Activated CD4-positive, alpha-beta T cell treated with anti-CD3 and anti-CD28 coated beads, Interleukin-2, amount 10 ng/mL, durations not matched to agents 24 days and 14 days (primary cell): ENCODE measurements at places on chromosomes 4 and X. TPM values are rescaled to one million over a fixed set of nuclear protein-coding genes. Genes with fewer than 3 reads are reported as not detected.

- H3K4me3 ChIP-seq, result peak overlapping the region; percentile 37
- H3K4me1 ChIP-seq, result peaks cover 11% of the 10 kb centered on the region
- H3K36me3 ChIP-seq, result no peaks in the 10 kb centered on the region
- no peak overlapping the region for H3K27ac ChIP-seq
- H3K27me3 ChIP-seq, result peaks cover 72% of the 10 kb centered on the region
- DNase-seq, result no peak
Measured at GRCh38 chr4:76690011-76690905, 207.7 kb downstream of the SOWAHB start.

DNA sequence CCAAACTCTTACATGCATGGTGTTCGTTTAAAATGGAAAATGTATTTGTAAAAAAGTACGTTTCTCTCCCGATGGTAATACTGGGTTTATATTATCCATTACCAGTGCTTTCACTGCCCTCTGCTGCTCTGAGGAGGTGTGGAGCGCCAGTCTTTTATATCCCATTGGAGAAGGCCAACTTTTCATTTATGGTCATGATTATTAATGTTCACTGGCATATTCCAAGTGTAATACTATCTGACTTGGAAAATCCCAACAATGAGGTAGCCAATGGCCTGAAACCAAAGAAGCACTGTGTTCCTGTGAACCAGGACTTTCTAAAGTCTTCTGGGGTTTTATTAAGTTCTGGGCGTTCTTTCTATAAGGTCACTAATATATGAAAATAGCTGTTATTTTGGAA, 80.7 kb downstream of the SYNPO2 start:
- H3K27me3 ChIP-seq, result peaks cover 2% of the 10 kb centered on the region
- peaks cover 11% of the 10 kb centered on the region for H3K4me1 ChIP-seq
- no peak overlapping the region for H3K27ac ChIP-seq
- no peaks in the 10 kb centered on the region for H3K36me3 ChIP-seq

DNA sequence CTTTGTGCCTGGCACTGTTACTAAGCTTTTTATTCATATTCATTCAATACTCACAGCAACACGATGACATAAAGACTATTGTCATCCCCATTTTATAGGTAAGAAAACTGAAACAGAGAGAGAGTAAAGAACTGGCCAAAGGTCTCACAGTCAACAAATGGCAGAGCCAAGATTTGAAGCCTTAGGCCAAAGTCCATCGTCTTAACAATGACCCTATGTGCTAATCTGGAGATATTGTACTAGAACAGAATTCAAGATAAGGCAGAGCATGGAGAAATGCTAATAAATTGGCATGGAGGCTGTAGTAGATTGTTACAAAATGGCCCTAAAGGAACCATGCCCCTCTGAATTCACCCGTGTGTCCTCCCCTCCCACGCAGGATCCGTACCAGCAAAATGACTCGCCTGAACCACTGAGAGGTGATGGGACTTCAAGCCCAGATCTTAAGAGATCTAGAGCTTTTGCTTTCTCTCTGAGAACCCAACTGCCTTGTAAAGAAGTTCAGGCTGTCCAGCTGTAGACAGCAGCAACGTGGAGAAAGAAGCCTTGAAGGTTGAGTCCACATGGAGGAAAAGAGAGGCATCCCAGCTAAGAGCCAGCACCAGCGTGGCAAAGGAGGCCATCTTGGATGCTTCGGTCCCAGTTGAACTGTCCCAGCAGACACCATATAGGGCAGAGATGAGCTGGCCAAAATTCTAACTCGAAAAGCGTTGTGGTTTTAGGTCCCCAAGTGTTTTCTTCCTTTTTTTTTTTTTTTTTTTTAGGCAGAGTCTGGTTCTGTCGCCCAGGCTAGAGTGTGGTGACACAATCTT, 52.8 kb upstream of the RBM47 start:
- H3K27me3 ChIP-seq, result no peaks in the 10 kb centered on the region
- peaks cover 2% of the 10 kb centered on the region for H3K36me3 ChIP-seq
- peak overlapping the region; percentile 91 for H3K27ac ChIP-seq
- peak overlapping the region; percentile 40 for H3K4me3 ChIP-seq

- no peak for DNase-seq
- no peaks in the 10 kb centered on the region for H3K4me1 ChIP-seq
- no peaks in the 10 kb centered on the region for H3K36me3 ChIP-seq
- H3K27me3 ChIP-seq, result no peaks in the 10 kb centered on the region
Measured at GRCh38 chrX:139560221-139560620, 29.7 kb downstream of the F9 start.

- H3K4me1 ChIP-seq, result no peaks in the 10 kb centered on the region
- no peaks in the 10 kb centered on the region for H3K36me3 ChIP-seq
- H3K4me3 ChIP-seq, result no peak overlapping the region
- H3K27ac ChIP-seq, result no peak overlapping the region
- no peaks in the 10 kb centered on the region for H3K27me3 ChIP-seq
- DNase-seq, result no peak
Measured at GRCh38 chrX:63961964-63962363, 176.9 kb upstream of the ARHGEF9 start.

GRCh38 chrX:127702527-127702926, 349.7 kb downstream of the ACTRT1 start:
- H3K27me3 ChIP-seq, result no peaks in the 10 kb centered on the region
- DNase-seq, result no peak
- H3K27ac ChIP-seq, result no peak overlapping the region

DNA sequence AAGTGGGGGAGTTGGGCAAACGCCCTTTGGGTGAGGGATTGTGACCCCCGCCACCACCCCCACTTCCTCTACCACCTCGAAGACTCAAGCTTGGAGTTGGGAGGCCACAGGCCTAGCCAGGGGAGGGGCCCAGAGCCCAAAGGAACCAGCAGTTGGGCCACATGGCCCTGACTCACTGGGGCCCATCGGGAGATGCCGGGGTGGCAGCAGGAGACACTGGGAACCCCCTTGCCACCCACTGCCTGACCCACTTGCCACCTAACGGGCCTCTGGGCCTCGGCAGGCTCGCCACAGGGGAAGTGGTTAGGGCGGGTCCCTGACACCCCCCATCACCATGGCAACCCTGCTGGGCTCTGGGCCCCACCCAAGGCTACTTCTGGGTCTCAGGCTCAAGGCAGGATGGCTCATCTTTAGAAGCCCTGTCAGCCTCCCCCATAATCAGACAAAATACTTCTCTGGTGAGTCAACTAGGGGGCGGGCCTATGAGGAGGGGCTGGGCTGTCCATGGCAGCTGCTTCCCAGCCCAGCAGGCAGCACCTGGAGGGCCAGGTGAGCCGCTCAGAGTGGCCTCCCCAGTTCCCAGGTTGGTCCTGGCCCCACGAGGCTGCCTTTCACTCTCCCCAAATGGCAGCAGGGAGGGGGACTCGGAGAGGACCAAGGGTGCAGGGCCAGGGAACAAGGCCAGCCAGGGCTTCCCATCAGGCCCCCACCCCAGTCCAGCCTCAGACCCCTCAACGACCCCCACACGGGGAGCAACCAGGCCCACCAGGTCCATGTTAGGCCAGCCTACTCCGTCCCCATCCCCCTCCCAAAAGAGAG, 5.6 kb downstream of the FLNA start:
- H3K27me3 ChIP-seq, result no peaks in the 10 kb centered on the region
- peak overlapping the region; percentile 93 for H3K27ac ChIP-seq
- H3K4me1 ChIP-seq, result peaks cover 14% of the 10 kb centered on the region

- DNase-seq, result peak; percentile 90
- H3K36me3 ChIP-seq, result no peaks in the 10 kb centered on the region
- H3K4me1 ChIP-seq, result peaks cover 5% of the 10 kb centered on the region
Measured at GRCh38 chr4:155758481-155759371, at the start of gene GUCY1B1. GUCY1B1 (plus strand) TSS chr4:155759021; CDS start chr4:155759141, 120 bp downstream.

DNA sequence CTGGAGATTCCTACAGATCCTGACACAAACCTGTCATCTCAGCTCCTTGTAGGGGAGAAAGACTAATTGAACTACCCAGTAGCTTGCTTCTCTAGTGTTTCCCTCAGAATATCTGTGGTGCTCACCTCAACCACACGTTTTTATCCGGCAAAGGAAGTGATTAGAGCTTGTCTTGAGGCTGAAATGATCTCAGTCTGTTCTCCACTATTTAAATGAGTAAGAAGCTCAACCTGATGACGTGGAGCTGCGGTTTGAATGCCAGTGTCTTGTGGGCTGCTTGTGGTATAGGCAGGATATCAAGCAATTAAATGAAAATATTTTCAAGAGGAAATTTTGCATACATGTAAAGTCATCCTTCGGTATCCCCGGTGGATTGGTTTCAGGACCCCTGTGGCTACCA, 270.2 kb downstream of the TLL1 start:
- H3K4me1 ChIP-seq, result no peaks in the 10 kb centered on the region
- H3K4me3 ChIP-seq, result no peak overlapping the region
- no peaks in the 10 kb centered on the region for H3K36me3 ChIP-seq
- H3K27ac ChIP-seq, result no peak overlapping the region

DNA sequence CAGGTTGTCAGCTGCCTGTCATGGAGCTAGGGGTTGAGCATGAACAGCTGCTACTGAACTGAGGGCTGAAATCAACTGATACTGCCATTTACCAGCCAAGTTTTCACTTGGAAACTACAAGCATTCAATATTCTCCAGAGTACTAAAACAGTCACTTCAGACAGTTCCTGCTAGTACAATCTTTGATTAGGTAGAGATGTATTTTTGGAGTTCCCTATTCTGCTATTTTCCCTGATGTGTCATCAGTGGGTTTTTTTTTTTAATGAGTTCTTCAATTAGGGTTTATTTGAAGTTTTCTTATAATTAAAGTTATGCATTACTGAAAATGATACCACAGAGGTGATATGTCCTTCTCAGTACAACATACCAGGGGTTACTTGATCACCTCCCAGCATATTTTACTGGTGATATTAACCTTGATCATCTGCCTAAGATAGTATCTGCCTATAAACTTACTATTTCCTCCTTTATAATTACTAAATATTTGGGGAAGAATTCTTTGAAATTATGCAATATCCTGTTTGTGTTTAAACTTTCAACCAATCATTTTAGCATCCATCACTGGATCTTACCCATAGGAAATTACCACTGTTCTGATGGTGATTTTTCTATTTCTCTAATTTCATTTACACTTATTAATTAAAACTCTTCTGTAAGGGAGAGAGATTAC, 13.6 kb downstream of the PDCL2 start:
- H3K4me3 ChIP-seq, result no peak overlapping the region
- peaks cover 3% of the 10 kb centered on the region for H3K27me3 ChIP-seq
- DNase-seq, result no peak
- peaks cover 2% of the 10 kb centered on the region for H3K36me3 ChIP-seq
- H3K4me1 ChIP-seq, result no peaks in the 10 kb centered on the region

GRCh38 chr4:159655547-159655946, 552.7 kb downstream of the RAPGEF2 start:
- H3K4me1 ChIP-seq, result no peaks in the 10 kb centered on the region
- DNase-seq, result no peak
- no peak overlapping the region for H3K4me3 ChIP-seq
- no peaks in the 10 kb centered on the region for H3K36me3 ChIP-seq
- no peak overlapping the region for H3K27ac ChIP-seq

DNA sequence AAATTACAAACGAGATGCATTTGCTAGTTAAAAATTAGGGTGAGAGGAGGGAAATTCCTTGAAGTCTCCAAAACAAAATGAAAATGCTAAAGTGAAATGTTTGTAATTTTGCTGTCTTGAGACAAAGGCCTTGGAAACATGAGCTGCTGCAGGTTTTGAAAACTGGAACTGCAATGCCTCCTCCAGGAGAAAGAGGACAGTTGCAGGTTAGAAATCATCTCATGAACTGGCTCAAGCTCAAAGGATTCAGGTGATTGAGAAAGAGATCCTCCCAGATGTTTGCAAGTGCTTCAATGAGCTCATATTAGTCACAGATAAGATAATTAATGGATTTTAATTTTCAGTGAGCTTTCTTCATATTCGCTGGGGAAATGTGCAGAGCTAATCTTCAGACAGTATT, 32.4 kb downstream of the SMPX start:
- no peak overlapping the region for H3K27ac ChIP-seq
- no peaks in the 10 kb centered on the region for H3K4me1 ChIP-seq
- no peaks in the 10 kb centered on the region for H3K36me3 ChIP-seq
- H3K27me3 ChIP-seq, result peaks cover 4% of the 10 kb centered on the region

DNA sequence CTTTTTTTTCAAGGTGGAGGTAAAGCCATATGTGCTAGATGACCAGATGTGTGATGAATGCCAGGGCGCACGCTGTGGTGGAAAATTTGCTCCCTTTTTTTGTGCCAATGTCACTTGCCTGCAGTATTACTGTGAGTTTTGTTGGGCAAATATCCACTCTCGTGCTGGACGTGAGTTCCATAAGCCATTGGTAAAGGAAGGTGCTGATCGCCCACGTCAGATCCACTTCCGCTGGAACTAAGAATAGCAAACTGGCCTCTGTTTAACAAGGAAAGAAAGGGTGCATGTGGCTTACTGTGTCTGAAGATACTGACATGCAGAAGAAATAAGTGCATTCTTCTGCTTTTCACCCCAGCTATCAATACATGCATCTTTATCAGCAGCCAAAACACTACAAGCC, 63.9 kb downstream of the CPEB2 start:
- no peak overlapping the region for H3K4me3 ChIP-seq
- no peaks in the 10 kb centered on the region for H3K27me3 ChIP-seq
- H3K36me3 ChIP-seq, result peaks cover 32% of the 10 kb centered on the region
- no peaks in the 10 kb centered on the region for H3K4me1 ChIP-seq

GRCh38 chr4:140103676-140104075, 50.3 kb downstream of the MAML3 start:
- peak overlapping the region; percentile 79 for H3K27ac ChIP-seq
- H3K27me3 ChIP-seq, result peaks cover 17% of the 10 kb centered on the region
- H3K4me1 ChIP-seq, result peaks cover 51% of the 10 kb centered on the region

- H3K4me1 ChIP-seq, result peaks cover 6% of the 10 kb centered on the region
- H3K36me3 ChIP-seq, result no peaks in the 10 kb centered on the region
- DNase-seq, result no peak
- H3K4me3 ChIP-seq, result no peak overlapping the region
Measured at GRCh38 chr4:7170012-7170411, 22.3 kb upstream of the SORCS2 start.

GRCh38 chr4:127732623-127733328, 2.6 kb downstream of the SLC25A31 start:
- no peaks in the 10 kb centered on the region for H3K4me1 ChIP-seq
- no peak overlapping the region for H3K27ac ChIP-seq
- H3K36me3 ChIP-seq, result no peaks in the 10 kb centered on the region
- DNase-seq, result no peak
- H3K4me3 ChIP-seq, result no peak overlapping the region

- no peak overlapping the region for H3K4me3 ChIP-seq
- DNase-seq, result no peak
- no peaks in the 10 kb centered on the region for H3K36me3 ChIP-seq
- H3K27ac ChIP-seq, result no peak overlapping the region
- H3K27me3 ChIP-seq, result no peaks in the 10 kb centered on the region
Measured at GRCh38 chr4:73507541-73507940, 26.0 kb downstream of the AFM start.

Gene CSAG2
- total RNA-seq, result not detected in 2 replicates

Gene TRAM1L1
- total RNA-seq, result not detected in 2 replicates

Gene ARHGAP10
- 7.4 and 8.3 TPM in 2 replicates for total RNA-seq

Gene REELD1
- total RNA-seq, result not detected in 2 replicates

Gene PAGE2
- not detected in 2 replicates for total RNA-seq

Gene MAGEE2
- total RNA-seq, result not detected in 2 replicates

Gene JADE1
- total RNA-seq, result 42.6 and 47.0 TPM in 2 replicates

Gene PWWP3B
- total RNA-seq, result not detected in 2 replicates

Gene KCNIP4
- not detected in 2 replicates for total RNA-seq

Gene TRMT10A
- total RNA-seq, result 7.4 and 8.6 TPM in 2 replicates

Gene CYBB
- total RNA-seq, result not detected in 2 replicates
